ENCODE measurements at places on chromosomes 11 and 22.
A peak's percentile ranks its signal among the peaks of the same experiment; 100 is the strongest.

DNA sequence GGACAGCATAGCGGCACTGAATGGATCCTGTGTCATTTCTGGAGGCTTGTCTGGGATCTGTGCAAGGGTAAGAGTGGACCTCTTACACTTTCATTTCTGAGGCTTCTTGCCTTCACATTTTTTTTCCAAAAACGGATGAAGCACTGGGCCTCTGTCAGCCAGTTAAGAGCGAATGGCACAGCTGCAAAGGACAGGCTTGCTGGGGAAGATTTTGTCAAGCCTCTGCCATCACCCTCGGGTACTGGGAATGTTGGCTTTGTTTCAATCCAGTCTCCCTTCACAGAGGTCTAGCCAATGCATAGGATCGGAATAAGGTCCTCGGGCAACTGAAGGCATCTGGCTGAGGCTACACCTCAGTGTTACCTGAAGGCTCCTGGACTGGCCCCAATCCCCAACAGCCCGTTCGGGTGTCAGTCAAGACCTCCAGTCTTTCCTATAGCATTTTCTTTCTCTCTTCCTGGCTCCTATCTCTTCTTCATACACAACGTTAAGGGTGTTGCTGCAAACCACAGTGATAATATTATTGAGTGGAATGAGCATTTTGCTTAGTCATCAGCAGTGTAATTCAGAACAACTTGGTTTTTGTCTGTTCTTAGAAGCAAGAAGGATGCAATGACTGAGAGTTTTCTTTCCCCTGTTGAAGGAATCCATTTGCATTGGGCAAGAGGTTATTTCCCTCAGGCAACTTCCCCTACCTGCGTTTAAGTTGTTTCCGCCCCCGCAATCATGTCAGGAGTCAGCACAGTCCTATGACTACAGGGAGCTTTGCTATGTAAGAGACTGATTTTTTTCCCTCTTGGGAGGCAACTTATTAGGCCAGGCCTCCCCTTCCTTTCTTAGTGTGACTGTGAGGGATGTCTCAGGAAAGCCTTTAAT, 22.8 kb downstream of the NPAT start:
- DNase-seq, result no peak

GRCh38 chr22:35884529-35884928, 144.1 kb downstream of the RBFOX2 start:
- DNase-seq, result no peak

GRCh38 chr11:14022821-14023220, 60.3 kb downstream of the SPON1 start:
- DNase-seq, result no peak

DNA sequence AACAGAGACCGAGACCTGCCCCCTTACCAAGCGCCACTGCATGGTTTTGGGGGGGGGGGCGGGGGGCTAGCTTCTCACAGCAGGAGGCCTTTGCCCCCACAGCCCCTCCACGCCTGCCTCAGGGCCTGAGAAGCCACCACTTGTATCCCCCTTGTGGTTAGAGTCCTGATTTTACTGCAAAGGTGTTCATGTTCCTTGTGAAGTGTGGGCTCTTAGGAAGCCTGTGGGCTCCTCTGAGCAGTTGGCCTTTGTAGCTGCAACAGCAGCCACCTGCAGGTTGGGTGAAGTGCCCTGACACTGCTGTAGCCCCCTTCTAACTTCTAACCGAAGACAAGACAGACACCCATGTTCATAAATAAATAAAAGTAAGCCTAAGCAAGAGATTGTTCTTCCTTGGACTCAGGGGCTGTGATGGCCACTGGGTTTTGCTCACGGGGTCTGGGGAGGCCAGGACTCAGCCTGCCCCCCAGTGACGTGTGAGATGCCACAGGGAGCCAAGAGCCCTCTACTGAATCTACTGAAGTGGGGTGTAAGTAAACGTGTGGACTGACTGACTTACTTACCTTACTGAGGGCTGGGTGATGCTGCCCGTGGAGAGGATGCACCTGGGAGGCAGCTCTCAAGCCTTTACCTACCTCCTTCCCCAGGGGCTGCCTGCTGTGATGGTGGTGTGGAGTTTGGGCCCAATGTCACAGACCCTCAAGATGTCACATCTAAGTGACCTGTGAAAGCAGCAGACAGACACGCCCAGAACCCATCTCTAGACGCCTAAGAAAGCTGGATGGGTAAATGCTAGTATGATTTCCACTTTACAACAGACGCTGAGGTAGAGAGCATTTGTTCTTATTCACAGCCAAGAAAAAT, 25.8 kb downstream of the USP35 start:
- no peak for DNase-seq

DNA sequence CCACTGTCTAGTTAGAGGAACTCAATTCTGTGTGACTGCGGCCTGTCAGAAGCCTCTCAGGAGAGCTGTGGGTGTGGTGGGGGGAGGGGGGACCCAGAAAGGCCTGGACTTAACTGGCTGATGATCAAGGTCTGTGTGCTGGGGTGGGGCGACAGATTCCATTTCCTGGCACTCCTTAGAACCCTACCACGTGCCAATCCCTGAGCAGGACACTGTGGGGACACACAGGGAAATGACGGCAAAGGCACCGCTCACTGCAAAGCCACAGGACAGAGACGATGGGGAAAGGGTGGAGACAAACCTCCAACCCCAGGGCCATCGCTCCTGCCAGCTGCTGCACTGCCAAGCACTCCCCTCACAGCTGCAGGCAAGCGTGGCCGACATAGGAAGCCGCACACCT, 58.4 kb upstream of the BID start:
- no peak for DNase-seq

- DNase-seq, result peak; percentile 22
Observed at GRCh38 chr11:10293423-10294289, at the start of gene SBF2. SBF2 (minus strand) TSS chr11:10294219; CDS start chr11:10294069, 150 bp downstream.

DNA sequence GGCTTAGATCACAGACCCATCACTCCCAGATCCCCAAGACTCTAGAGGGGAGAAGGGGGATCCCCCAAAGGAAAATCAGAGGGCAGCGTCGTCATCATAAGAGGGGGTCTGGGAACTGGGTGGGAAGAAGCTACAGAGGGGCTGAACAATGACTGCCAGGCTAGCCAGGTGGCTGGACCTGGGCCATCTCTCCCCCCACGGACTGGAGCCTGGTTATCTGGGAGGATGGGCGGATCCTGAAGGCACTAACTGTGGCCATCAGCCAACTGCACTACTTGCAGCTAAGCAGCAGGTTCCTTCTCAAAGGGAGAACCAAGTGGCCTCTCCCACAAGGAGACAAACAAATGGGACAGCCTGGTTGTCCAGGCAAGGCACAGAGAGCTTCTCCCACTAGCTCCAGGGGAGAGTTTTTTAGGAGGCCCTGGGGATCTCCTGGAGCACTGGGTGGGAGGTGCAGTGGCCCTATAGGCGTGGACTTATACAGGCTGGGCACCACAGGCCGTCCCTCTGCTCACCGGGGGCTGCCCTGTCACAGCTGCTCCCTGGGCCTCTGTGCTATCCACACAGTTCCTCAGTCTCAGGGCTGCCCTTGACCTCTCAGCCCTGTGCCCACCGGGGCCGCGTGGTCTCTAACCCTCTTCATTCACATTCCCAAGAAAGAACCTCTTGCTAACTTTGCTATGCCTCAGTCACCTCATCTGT, 15.4 kb downstream of the P2RY6 start:
- DNase-seq, result no peak

GRCh38 chr11:57920971-57921370, 102.7 kb upstream of the OR9Q1 start:
- DNase-seq, result no peak

DNA sequence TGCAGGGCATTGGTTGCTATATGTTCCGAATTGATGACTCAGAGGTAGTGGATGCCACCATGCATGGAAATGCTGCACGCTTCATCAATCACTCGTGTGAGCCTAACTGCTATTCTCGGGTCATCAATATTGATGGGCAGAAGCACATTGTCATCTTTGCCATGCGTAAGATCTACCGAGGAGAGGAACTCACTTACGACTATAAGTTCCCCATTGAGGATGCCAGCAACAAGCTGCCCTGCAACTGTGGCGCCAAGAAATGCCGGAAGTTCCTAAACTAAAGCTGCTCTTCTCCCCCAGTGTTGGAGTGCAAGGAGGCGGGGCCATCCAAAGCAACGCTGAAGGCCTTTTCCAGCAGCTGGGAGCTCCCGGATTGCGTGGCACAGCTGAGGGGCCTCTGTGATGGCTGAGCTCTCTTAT, 5.4 kb upstream of the TTC36 start:
- DNase-seq, result no peak

DNA sequence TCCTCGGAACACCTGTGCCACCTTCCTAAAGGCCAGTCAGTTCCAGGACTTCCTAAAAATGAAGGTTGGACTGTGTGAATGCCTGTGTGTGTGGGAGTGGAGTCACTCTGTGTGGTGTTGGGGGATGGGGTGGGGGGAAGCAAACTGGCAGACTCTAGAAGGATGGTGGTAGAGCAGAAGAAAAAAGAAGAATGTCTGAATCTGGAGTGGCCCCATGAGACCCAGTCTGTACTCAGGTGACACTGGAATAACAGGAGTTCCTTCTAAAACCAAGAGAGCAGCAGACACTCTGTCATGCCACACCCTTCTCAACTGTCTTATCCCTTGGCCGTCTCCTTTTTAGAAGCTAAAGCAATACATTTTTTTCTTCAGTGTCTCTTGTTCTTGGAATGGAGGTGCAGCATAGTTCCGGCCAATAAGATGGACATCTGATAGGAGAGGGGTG, 82.9 kb downstream of the MAML2 start:
- DNase-seq, result no peak

DNA sequence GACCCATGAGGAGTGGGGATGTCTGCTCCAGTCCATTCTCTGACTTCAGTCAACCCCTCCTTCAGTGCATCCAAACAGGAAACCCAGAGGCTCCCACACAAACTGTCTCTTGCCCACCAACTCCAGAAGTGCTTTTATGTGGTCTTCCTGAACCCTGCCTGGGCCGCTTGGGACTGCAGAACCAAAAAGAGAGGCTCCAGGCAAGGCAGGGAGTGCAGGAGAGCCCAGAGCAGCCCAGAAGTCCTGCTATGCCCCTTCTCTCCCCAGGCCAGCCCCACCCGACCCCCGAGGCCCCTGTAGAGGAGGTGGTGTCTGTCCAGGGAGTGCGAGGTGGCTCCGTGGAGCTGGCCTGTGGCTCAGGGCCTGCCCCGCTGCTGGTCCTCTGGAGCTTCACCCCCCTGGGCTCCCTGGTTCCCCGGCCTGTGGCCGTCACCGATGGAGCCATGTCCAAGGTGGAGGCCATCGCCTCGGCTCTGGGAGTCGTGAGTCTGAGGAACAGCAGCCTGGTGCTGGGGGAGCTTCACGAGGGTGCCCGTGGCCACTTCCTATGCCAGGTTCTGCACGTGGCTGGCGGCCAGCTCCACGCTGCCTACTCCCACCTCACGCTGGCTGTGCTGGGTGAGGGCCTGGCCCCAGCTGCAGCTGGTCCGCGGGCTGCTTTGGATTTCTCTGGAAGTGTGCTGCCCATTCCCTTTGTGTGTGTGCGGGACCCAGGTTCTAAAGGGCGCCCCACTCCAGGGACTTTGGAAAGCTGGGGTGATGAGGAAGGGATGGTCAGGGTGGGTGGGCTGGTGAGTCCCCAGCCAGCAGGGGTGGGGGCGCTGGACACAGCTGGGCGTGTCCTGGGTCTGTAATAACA, 1.8 kb downstream of the VSIG10L2 start:
- no peak for DNase-seq

- no peak for DNase-seq
Observed at GRCh38 chr11:130911306-130911705, 5.0 kb downstream of the SNX19 start.

GRCh38 chr22:17785185-17786184, 11.2 kb upstream of the BID start:
- no peak for DNase-seq

GRCh38 chr11:17770917-17771316, 36.3 kb downstream of the KCNC1 start:
- DNase-seq, result no peak

DNA sequence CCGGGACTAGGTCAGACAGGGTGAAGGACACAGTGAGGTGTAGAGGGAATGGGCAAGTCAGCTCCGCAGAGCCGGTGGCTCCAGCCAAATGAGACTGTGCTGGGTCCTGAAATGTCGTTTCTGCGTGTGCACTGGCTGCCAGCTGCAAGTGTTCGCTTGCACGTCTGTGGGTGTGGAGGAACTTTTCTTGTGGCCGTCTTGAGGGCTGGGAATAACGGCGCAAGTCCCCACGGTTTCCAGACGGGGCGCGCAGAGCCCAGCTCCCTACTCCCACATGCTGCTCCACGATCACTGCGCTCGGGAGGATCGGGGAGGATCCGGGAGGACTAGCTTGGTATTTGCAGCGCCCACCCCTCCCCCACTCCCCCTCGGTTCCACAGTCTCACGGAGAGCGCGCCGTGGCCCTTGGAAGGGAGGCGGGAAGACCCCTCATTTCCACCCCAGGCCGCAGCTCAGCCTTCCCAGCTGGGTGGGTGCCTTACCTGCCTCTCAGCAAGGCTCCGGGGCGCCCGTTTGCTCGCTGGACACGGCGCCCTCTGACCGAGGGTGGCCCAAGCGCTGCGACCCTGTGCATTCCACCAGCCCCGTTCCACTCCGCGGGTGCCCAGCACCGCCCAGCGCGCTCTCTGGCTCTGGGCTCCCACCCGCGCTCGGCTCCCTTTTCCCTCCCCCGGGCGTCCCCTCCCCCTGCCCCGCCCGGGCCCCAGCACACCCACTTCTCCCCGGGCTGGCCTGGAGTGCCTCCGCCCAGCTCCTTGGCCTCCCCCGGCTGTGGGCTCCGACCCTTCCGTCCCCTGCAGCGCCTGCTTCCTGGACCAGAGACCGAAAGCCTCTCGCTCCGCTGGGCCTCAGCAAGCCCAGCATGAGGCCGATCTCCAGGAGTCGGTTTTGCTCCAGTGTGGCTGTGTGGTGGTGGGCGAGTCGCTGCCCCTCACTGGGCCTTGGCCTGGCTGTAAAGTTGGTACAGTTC, at the start of gene KCNE3:
TSS of gene KCNE3 (minus strand) at position 634 of the 970 bp plus-strand sequence. CDS start 9,986 bp downstream, outside the sequence.
- DNase-seq, result no peak

- no peak for DNase-seq
Observed at GRCh38 chr11:132605825-132606570, 926.3 kb downstream of the OPCML start.

- no peak for DNase-seq
Observed at GRCh38 chr11:117185736-117186430, 7.3 kb downstream of the SIDT2 start.

- no peak for DNase-seq
Observed at GRCh38 chr22:49724030-49724892, 103.4 kb downstream of the BRD1 start.

GRCh38 chr11:133263332-133263731, 269.0 kb downstream of the OPCML start:
- no peak for DNase-seq

DNA sequence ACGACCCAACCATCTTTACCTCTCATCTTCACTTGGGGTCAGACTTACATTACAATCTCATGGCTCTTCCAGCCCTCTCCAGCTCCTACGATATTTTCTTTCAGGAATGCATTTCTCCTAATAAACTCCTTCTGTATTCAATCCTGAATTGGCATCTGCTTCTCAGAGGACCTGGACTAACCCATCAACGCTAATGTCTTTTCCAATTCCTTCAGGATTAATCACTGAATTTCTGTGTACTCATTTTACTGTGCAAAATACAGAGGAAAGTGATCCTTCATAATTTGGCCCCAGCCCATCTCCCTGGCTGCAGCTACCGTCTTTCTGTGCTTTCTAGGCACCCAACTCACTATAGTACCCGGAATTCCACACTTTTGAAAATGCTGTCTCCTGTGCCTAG, 239.2 kb downstream of the METTL15 start:
- DNase-seq, result no peak

All from esophagus squamous epithelium (tissue), 5 donors.